ENCODE measurements at places on chromosomes 4 and X.

DNA sequence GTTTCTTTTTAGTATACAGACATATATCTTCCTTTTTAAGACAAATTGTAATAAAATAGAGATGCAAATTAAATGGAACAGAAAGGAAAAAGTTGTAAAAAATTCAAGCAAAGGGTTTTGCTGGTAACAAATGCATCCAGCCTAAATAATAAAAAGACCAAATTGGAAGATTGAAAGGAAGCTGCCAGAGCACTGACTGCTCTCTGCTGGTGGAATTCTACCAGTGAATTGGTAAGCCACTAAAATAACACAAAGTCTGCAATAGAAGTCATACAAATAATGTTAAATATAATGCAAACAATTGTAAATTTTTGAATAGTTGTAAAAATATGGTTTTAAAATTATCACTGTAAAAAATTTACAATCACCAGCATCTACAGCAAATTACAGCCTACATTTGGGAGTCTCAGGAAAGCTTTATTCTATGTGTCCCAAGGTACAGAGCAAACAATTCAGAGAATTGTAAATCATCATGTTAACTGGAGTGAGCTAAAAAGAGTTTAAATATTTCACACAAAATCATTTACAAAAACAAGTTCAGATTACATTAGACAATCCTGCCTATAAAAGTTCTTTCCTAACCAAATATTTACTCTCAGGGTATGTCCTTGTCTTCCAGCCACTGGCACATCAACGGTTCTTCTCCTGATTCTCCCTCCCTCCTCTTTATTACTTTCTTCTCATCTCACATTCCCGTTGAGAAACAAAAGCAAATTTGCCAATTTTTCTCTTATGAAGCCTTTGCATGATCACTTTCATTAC lies 1322.5 kb downstream of the PCDH7 start:
- DNase-seq: no peak

GRCh38 chr4:105306158-105306781 lies 159.6 kb downstream of the TET2 start:
- no peak for DNase-seq

DNA sequence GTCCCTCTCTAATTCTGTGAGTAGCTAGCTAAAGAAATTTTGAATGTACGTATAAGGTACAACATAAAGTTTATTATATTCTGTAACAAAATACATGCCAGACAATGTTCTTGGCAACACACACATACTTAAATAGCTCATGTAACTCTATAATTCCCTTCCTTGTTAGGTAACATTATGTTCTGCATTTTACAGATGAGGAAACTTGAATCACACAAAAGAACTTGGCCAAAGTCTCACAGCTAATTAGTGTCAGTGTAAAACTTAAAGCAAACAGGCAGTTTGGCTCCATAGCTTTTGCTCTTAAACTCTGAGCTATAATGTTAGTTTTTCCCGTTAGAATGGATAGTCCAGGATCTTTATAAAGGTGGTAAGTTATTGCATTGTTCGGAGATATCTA lies 1091.8 kb upstream of the SLIT2 start:
- DNase-seq: no peak

GRCh38 chr4:130309221-130309620 lies 1213.3 kb downstream of the C4orf33 start:
- DNase-seq: no peak

DNA sequence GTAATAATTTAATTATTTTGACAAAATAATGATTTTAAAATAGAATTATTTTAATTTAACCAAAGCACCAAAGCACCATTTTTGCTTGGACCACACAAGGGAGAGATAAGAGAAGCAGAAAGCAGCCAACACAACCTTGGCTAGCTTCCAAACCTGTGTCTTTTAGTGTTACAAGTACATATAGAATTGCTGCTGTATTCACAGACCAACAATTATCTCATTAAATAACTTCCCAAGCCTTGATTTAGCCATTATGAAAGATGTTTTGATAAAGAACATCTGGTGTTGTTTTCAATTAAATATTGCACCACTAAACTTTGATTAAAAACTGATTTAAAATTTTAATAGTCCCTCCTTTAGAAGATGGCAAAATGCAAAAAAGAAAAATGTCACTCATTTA lies 14.0 kb upstream of the IGFBP7 start:
- no peak for DNase-seq

DNA sequence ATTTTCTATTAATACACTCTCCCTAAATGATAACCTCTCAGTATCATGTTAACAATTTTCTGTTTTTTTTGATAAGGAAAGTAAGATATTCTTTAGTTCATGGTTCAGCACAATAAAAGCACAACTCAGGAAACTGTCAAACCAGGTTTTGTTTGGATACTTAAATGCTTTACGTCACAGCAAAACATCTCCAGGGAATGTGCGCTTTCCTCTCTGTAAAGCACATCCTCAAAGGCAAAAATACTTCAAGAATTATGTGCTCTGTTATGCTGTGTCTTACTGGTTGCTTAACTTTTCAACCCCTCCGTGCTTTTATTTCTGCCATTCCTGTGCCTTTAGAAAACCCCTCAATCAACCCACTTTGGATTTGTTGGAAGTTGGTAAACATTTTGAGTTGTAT lies 27.8 kb downstream of the SNX25 start:
- DNase-seq: no peak

DNA sequence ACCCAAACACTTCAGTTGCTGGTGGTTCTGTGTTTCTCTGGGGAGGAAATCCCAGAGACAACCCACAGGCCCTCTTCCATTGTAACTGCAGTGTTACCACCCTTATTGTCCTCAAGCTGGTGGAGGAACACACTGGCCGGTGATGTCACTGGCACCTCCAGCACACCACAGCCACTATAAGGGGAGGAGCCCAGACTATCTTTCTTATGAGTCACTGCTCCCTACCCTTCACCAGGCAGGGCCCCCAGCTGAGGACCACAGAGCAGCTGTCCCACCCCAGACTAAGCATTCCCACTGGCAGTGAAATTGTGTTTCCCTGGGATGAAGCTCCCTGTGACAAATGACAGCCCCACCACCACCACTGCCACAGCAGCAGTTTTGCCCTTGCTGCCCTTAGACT lies 171.8 kb upstream of the FGF16 start:
- DNase-seq: no peak

DNA sequence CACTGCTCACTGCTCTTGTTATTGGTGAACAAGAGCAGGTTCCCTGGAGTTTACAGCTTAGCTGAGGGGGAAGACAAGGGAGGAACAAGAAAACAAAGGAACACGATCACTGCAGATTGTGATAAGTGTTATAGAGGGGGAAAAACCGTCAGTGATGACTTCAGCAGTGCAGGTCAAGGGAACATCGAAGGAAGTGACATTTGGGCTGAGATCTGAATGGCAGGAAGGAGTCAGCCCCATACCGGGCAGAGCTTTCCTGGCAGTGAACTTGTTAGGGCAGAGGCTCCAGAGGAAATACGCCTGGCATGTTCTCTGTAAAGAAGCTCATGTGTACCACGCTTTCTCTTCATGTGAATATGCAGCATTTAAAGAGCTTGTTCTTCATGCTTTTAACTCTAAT lies 78.1 kb downstream of the LDB2 start:
- DNase-seq: no peak
